ENCODE measurements at places on chromosomes 3 and 15.

DNA sequence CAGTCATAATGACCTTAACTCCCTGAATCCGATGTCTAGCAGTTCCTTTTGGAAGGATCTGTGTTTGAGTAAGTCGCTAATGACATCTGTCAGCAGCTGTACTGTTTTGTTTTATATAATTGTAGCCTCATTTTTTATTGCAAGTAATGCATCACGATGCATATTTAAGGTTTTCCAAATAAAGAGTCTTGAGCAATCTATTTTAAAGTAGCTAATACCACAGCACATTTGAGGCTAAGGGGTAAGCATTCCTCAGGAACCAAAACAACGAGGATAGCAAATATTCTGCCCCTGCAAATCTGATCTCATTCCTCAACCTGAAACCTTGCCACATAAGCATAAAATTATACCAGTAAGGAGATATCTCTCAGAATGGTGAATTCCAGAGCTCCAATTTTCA is 98.7 kb downstream of the TBC1D5 start:
- no peak for DNase-seq

DNA sequence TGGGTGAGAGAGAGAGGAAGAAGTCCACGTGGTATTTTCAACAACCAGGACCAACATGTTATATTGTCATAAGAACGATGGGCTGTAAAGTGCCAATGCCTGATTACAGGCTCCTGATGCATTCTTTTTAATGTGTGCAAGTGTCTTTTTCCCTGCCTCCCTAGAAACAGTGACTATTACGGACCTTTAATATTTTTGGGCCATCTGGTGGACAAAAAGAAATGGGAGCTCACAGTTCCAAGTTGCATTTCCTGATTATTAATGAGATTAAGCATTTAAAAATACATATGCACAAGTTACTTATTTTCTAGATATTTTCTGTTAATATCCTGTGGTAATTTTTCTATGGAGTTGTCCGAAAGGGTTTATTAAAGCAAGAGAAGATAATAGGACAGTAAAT is 530.2 kb downstream of the NR2F2 start:
- DNase-seq: no peak

- DNase-seq: no peak
These were observed 440.9 kb downstream of the RBMS3 start for GRCh38 chr3:29721789-29722188.

GRCh38 chr3:178588628-178589027 is 52.4 kb downstream of the KCNMB2 start:
- DNase-seq: no peak

- no peak for DNase-seq
These were observed 52.8 kb downstream of the USP50 start for GRCh38 chr15:50493625-50494024.

DNA sequence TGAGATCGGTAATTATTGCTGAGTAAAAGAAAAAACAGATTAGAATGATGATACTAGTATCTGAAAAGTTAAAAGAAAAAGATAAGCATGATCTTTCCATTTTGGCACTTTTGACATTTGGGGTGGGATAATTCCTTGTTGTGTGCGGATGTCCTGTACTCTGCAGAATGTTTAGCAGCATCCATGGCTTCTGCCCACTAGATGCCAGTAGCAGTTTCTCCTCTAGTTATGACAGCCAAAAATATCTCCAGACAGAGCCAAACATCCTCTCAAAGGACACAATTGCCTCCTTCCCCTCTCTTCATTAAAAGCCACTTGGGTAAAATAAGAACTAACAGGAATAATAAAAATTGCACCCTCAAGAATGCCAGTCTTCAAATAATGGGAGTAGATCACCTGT is 468.8 kb upstream of the GRM7 start:
- DNase-seq: no peak
